T-helper 17 cell (primary cell): ENCODE measurements at places on chromosomes 7 and 10.

DNA sequence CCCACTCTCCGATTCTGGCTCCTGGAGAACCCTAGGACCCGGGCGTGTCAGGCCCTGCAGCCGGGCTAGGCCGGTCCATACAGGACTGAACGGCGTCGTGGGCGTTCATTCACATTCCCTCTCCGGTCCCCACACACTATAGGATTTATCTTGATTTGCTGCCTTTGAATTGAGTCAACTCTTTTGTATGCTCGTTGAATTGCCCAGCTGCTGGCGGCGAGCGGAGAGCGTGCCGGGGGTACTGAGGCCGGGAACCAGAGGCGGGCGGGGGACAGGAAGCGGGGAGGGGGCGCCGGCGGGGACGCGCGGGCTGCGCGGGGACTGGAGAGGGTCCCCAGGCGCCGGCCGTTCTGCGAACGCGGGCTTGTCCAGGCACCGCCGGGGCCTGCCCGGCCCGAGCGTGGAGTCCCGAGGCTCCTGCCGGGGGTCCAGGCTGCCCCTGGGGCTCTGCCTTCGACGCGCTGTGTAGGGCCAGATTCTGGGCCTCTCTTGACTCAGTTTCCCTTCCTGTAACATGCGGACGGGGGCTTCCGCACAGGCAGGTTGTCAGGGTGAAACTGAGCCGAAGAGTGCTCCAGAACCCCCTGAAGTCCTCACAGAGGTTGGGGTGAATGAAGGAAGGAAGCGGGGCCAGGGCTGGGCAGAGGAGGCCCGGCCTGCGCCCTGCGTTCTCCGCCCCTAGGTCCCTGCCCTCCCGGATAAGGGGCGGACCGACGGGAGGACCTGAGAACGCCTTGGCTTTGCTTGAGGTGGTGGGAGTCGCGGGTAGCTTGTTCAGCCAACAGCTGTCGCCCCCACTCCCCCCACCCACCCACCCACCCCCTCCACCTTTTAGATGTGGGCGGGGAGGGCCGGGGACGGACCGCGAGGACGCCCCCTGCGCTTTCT is 769 bp upstream of the ELFN1 start:
- DNase-seq: no peak

DNA sequence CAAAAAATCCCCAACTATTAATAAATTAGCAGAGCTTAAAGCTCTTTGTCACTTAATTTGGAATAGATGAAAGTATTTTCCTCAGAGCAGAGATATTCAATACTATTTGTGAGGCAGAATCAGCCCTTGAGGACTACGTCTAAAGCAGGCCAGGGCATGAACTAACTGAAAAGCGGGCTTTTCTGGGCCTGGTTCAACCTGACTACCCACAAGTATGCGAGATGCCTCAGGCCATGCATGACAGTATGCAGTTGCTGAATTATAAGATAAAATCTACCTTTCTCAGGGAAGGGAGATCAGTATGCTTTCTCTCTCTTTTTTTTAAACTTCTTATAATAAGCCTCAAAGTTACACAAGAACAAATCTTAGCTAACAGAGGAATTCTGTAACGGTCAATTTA is 20.1 kb downstream of the TMEM168 start:
- DNase-seq: no peak

GRCh38 chr7:76403780-76404494 is 5.6 kb downstream of the SSC4D start:
- no peak for DNase-seq

GRCh38 chr7:47497367-47498096 is 84.4 kb downstream of the TNS3 start:
- DNase-seq: no peak

- no peak for DNase-seq
These were observed 8.2 kb downstream of the DNA2 start for GRCh38 chr10:68463365-68464093.

DNA sequence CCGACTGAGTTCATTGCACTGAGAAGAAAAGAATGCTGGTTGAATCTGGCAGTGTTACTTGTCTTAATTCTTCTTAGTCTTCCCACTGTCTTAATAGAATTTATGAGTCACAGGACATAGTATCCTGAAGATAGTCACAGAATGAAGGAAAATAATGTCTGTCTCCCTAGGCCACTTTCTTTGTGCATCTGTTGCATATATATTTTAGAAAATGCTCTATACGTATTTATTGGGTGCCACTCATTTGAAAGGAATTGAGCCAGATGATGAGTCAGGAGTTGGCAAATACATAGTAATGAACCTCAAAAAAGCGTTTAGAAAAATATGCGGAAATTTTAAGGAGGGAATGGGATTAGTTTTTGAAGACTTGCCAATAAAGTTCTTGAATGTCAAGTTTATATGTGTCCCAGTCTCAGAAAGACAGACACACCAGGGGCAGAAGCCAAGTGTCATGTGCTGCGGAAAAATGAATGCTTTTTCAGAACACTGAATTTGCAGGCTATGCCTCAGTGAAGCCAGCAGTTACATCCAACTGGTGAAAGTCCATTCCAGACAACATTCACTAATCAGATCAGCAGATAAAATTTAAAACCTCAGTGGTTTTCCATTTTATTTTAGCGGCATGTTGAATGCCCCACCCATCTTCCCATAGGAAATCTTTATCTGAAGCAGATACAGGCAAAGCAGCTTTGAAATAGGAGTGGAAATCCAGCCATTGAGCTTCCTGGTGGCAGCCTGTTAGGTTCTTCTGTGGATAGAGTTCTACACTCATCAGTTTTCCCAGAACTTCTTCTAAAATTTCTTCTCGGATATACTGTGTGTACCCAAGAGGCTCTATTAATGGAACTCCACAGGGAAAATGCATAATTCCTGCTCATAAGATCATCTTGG is 308.4 kb downstream of the BICC1 start:
- no peak for DNase-seq

- DNase-seq: no peak
These were observed 77.5 kb downstream of the CDK6 start for GRCh38 chr7:92758796-92759431.

- DNase-seq: no peak
These were observed 1.3 kb downstream of the SP8 start for GRCh38 chr7:20785157-20786048.

DNA sequence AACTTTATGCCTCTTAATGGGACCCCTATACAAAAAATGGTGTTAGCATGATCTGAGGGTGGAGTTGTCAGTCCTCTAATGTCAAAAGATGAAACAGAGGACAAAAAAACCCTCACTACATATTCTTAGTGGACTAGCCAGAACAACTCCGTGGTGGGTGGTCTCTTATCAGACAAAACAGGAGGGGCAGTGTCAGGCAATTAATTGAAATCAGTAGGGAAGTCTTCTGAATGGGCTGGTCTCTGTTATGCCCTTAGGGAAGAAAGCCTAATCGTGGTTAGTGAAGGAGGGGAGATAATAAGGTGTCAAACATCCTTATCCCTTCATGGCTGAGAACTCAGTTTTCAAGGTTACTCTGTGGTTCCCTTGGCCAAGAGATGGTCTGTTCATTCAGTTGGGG is 909.4 kb downstream of the GRID1 start:
- DNase-seq: no peak

DNA sequence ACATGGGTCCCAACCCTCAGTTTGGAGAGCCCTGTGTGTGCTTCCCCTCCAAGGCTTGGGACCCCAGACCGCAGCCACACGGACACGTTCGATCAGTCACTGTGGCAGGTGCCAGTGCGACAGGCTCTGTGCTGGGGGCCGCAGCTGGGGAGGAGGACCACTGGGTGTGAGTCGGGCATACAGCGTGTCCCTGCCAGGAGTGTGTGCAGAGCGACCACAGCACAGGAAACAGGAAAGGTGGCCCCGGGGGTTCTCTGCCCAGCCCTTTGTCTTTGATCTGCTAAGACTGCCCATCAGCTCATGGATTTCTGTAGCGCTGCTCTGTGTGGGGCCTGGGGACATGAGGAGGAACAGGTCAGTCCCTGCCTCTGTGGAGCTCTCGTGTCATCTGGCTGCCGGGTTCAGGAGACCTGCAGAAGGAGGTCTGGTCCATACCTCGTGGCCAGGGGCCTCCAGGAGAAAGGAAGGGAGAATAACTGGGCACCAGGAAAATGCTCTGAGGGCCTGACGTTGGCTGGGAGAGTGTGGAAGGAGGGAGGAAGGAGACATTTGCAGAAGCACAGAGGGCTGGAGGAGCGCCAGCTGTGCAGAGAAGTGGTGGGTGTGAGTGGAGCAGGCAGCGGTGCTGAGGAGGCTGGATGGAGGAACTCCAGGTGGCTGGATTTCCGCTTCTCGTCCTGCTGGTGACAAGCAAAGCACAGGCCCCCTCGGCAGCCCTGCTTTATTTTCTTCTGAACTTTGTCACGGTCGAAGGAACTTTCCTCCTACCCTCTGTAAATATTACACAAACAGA is 4.1 kb downstream of the NUDT1 start:
- no peak for DNase-seq

GRCh38 chr10:20313665-20314064 is 497.4 kb downstream of the PLXDC2 start:
- no peak for DNase-seq

GRCh38 chr7:70457482-70457881 is 674.5 kb upstream of the GALNT17 start:
- no peak for DNase-seq

DNA sequence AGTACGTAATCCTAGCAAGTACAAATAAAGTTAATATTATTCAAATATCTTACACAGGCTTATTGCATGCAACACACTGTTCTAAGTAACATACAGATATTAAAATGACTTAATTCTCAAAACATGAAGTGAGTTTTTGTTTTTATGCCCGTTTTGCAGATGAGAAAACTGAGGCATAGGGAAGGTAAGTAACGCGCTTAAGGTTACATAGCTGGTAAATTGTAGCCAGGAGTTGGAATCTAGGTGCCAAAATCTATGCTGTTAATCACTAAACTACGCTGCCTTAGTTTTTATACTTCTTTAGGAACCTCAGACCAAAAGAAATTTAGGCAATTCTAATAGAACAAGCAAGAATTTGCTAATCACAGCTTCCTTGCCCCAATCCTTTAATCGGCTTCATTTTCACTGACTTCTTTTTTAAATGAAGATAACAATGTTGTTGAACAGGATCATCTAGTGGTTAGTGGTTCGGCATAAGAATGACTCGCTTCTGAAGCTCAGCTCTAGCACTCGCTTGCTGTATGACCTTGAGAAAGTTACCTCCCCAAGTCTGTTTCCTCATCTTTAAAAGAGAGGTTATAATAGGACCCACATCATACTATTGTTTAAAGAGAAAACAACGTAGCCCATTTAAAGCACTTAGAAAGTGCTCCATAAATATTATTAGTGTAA is 1.0 kb upstream of the LRRTM3 start:
- DNase-seq: no peak

DNA sequence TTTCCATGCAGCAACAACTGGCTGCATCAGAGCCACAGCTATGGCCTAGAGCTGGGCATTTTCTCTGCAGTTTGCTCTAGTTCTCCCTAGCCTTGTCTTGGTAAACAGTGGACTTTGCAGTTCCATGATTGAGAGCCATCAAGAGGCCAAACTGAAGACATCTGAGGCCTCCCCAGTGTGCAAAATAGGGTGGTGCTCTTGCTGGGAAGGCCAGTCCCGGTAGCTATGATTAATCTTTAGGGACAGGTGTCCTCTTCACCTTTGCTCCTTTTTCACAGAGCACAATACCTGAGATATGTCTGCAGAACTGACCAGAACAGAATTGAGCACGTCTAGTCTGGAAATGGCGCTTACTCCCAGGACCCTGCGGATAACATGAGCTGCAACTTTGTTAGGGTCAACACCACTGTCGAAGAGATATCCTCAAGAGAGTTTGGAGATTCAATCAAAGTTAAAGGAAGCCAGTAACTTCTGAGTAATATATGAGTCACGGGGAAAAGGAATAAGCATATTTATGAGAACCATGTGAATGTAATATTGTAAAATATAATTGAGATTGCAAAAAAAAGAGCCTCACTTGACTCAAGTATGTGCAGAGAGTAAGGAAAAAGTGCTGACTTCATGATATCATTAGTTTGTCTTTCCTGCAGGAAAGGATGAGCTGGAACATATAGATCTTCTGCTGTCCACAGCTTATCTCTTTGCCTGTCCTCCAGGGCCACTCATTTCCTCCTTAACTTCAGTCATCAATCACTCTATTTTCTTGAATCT is 76.7 kb downstream of the ANK3 start:
- DNase-seq: no peak

- DNase-seq: no peak
These were observed 794 bp downstream of the MBL2 start for GRCh38 chr10:52771534-52772445.

DNA sequence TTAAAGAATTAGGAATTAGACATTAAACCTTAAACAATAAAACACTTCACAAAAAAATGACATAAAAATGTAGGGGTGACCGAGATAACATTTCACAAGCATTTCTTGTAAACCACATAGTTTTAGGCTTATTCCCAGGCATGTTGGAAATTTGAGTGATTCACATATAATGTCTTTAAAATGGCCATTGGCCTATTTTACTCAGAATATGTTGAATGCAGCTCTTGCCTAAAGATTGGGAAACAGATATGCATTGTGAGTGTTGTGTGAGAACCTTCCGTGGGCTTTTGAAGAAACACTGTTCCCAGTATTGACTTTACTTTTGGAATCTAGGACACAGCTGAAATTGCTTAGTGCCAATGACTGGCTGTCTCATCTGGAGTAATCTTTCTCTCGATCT is 79.6 kb downstream of the ARL5B start:
- no peak for DNase-seq

- DNase-seq: no peak
These were observed 332.3 kb upstream of the PRKCQ start for GRCh38 chr10:6912424-6912823.

DNA sequence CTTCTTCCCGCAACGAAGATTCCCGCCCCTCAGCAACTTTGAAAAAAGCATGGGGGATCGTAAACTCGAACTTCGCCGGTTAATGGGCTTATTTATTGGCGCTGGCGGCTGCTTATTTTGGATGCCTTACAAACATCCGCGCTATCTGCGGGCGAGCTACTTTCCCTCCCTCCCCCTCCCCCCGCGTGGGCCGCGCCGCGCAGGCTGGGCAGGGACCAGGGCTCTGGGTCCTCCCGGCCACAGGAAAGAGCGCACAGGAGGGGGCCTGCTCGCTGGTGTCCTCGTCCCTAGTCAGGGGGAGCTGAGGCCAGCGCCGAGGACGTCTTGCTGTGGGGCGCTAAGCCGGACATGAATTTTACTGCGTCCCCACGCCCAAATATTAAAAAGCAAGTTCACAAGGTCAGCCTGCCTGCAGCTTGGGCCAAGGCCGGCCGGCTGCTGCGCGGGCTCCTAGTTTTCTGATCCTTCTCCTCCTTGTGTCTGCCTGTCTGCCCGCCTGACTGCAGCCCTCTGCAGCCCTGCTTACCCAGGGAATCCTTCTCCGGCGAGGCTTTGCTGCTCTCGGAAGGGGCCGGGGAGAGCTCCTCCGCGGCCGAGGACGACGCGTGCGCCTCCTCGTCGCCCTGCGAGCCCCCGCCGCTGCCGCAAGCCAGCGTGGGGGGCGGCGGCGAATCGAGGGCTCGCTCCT is 1.2 kb downstream of the HOXA10 start:
- DNase-seq: no peak

DNA sequence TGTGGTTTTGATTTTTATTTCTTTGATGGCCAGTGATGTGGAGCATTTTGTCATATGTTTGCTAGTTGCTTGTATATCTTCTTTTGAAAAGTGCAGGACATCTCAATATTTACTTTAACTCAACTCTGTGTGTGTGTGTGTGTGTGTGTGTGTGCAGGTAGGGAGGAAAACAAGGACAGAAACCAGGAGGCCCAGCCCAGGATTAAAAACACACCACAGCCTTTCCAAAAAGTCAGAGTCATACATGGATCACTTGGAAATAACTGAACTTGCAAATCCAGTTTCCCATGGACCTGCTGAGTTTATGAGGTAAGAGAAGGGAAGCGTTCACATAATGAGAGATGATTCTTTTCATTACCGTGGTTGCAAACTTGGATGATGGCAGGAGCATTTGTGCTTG is 189.9 kb upstream of the LYZL1 start:
- DNase-seq: no peak
